ENCODE measurements at places on chromosomes 1 and 21.

DNA sequence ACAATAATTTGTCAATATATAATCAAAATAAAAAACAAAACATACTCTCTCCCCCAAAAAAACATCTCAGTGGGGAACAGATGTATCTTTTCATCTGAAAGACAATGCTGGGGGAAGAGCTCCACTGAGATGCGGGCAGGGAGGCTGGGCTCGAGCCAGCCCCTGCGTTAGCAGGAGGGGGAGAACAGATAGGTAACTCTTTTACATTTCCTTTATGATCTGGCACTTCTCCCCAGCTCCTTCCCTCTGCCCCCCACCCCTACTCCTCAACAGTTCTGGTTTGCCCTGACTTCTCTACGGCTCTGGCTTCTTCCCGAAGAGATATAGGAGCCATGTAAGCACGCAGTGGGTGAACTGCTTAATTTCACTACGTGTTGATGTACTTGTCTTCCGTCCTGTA lies 12.4 kb downstream of the LEPR start:
- no peak for DNase-seq

DNA sequence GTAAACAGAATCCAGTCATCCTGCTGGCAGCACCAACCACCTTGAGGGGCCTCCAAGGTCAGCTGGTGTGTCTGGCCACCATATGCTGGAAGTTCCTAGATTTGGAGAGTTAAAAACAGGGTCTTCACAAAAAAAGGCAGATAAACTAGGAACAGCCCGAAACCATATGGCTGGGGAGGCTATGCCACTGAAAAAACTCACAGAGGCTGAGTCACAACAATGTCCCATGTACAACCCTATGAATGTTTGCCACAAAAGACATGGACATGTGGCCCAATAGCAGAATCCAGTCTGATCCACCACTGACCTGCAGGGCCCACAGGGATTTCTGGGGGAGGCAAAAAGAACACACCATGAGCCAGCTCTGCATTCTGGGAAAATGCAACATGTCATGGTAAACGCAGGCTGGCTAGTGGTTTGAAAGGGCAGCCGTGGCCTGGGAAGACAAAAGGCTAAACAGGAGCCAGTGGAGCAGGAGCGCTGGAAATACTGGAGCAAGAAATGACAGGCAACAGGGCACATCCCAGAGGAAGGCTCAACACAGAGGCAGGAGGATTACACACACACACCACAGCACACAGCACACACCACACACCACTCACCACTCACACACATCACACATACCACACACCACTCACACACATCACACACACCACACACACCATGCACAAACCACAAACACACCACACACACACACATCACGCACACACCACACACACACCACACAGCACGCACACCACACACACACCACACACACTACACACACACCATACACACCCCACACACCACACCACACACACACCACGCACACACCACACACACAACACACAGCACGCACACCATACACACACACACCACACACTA lies 55.4 kb downstream of the HSF2BP start:
- peak; percentile 42 for DNase-seq

DNA sequence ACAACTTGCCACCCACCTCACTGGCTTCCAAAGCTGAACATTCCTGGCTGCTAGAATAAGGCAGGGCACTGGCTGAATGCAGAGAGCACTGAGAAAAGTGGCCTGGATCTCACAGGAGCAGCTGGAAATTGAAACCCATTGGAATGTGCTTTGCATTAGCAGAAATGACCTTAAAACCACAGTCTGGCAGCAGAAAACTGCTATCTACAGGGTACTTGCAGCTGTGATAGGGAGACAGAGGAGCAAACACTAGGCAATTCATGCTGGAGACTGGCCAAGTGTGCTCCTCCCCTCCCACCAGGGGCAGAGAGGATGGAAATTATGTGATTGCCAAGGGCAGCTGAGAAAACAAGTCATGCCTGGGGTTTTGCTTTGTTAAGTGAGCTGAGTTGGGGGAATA lies 47.2 kb downstream of the HSD3B1 start:
- peak; percentile 88 for DNase-seq

GRCh38 chr1:78003882-78004718 lies 639 bp upstream of the DNAJB4 start:
- peak; percentile 76 for DNase-seq

DNA sequence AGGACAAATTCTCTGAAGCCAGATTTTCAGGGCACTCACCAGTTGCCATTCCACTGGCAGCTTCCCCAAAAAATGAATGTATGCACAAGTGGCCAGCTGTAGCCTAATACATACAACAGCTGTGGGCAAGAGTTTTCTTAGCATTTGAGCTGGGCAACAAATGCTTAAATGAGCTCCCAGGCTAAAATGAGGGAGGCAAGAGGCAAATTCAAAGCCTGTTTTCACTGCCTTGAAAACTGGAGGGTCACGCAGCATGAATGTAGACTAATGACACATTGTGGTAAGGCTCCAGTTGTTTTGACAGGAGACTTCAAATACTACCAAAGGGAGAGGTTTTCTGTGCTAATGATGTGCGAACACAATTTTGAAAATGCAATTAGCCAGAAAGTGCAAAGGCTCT lies 88.2 kb downstream of the TIAM1 start:
- DNase-seq, result no peak

DNA sequence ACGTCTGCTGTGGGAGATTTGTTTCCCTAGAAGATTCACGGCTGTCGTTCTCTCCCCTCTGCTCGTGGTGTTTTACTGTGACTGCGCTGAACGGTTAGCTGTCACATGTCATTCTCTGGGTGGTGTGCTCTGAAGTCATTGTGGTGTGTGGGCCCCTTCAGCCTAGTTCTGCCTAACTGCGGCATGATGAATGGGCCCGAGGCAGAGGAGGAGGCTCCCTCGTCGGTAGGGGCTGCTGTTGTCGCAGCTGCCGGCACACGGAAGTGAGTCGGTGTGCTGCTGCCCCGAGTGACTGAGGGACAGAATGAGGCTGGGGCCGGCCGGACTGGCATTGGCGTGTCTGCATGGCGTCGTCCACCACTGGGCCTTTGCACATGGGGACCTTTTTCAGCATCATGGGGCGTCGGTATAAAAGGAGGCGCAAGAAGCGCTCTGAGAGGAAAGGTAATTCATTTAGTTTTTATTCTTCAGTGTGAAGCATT lies 77.9 kb downstream of the ADARB1 start:
- no peak for DNase-seq

DNA sequence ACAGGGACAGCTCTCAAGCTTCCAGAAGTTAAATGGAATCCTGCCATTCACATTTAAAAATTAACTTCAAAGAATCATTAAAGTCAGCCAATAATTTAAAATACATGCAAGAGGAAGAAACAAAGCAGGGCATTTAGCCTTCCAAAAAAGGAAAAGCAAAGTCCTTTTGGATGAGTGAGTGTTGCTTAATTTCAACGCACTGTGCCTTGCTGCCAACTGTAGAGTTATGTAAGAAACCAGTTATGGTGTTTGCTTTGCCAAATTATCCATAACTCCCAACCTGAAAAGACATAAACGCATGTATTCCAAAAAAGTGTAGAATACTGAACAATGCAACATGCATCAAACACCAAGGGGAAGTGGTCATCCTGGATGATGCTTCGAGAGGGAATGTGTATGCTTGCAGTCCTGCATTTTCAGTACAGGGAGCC lies 16.1 kb upstream of the KCNE1 start:
- peak; percentile 75 for DNase-seq

- no peak for DNase-seq
These were observed 552 bp downstream of the DLGAP3 start for GRCh38 chr1:34928699-34929496.

GRCh38 chr1:204853436-204853835 lies 17.2 kb upstream of the NFASC start:
- DNase-seq, result no peak

- no peak for DNase-seq
These were observed 41.9 kb downstream of the UCK2 start for GRCh38 chr1:165869343-165869742.

- no peak for DNase-seq
These were observed 409.9 kb upstream of the C1orf87 start for GRCh38 chr1:60483509-60483908.

DNA sequence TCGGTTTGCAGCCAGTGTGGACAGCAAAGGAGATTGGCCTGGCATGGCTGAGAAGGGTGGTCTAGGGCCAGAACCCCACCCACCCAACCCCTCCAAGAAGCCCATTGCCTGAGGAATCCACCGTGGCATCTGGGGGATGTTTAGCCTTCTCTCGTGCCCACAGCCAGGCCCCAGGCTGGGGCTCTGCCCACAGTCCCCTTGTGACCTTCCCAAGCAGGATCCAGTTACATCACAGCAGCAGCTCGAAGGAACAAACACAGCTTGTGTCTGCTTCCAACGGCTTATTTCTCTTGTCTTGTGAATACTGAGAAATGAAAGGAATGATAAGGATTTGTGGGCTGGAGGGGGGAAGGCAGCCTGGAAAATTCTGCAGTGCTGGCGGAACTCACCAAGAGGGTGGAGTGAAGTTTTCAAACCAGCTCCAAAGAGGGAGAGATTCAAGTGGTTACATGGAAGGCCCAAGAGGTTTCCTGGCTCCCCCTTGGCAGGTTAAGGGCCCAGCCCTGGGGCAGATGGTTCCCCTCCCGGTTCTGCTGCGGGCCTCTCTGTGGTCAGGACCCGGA lies 61.6 kb downstream of the DHRS3 start:
- DNase-seq, result peak; percentile 96

- DNase-seq, result peak; percentile 53
These were observed 341.3 kb downstream of the USP25 start for GRCh38 chr21:16071092-16071491.

GRCh38 chr1:236639686-236640085 lies 35.4 kb upstream of the HEATR1 start:
- DNase-seq, result no peak

GRCh38 chr1:53590531-53591515 lies 131.6 kb downstream of the DMRTB1 start:
- peak; percentile 64 for DNase-seq

- no peak for DNase-seq
These were observed 120.1 kb upstream of the TNR start for GRCh38 chr1:175863299-175864050.

- DNase-seq, result no peak
These were observed 96.5 kb downstream of the KCNN3 start for GRCh38 chr1:154773551-154773950.

DNA sequence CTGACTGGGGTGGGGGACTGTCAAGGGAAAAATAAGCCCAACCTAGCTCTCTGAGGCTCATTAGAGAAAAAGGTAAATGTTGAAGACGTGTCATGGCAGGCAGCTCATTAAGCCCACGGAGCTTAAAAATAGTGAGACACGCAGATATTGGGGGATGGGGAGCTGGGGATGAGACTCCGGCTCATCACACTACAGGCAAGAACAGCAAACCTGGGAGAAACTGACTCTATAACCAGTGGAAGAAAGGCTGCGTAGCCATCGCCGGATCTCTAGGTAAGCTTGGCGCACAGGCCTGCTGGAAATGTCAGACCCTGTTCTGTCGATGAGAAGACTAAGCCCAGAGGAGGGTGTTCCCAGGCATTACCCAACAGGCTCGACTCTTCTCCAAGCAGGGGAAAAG lies 78.0 kb downstream of the SYT2 start:
- DNase-seq, result no peak

DNA sequence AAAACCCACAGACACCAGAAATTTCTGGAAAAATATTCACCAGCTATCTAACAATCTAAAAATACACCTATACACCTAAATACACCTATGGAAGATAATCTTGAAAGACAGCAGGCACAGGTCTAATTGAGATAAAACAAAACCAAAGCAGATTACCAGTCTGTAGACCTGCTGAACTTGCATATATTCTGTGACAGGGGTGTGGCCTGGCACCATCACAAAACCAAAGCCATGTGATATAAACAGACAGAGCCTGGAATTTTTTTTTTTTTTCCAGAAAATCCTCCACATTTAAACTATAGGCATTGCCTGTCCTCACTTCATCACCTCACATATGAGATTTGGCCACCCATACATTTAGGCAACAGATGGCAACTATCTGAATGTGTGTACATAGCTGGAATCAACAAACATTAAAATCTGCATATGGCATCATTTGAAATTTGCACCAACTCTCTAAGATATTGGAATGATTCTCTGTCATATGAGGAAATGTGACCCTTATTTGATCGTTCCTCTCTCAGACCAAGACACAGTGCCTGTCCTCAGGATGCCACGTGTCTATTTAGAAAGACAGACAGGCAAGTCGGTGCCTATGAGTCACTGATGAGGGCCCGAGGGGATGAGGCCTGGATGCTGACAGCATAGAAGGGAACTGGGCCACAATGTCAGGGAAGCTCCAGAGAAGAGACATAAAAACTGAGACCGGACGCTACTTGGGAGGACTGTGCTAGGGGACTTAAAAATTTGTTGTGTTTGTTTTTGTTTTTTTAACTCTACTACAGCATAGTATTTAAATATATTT lies 32.6 kb downstream of the NMNAT2 start:
- DNase-seq, result no peak

DNA sequence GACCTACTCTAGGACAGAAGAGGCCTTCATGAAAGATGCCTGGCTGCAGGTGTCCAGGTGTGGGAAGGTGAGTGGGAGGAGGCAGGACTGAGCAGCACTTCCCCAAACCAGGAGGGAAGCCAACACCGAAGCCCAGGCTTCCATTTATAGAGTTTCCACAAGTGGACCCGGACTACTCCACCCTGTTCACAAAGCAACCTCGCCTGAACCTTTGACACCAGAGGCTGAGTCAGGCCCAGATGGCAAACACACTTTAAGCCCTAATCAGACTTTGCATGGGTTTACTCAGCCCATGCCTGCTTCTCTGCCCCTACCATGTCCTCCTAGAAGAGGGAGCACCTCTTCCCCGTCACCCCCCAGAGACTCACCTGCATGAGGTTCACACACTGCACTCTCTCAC lies 14.0 kb downstream of the PRR9 start:
- DNase-seq, result no peak

DNA sequence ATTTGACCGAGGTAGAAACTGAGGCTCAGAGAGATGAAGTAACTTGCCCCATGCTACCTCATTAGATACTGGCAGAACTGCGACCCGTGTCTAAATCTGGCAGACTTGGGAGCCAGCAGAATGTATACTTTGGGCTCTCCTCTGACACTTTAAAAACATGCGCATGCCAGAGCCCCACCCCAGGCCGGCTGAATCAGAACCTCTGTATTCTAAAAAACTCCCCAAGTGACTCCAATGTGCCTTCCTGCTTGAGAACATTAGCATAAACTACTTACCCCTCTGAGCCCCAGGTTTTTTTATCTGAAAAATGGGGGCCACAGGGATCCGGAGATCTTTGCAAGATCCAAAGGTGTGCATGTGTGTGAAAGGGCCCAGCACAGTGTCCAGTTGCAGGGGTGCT lies 344.7 kb upstream of the USP24 start:
- peak; percentile 47 for DNase-seq

DNA sequence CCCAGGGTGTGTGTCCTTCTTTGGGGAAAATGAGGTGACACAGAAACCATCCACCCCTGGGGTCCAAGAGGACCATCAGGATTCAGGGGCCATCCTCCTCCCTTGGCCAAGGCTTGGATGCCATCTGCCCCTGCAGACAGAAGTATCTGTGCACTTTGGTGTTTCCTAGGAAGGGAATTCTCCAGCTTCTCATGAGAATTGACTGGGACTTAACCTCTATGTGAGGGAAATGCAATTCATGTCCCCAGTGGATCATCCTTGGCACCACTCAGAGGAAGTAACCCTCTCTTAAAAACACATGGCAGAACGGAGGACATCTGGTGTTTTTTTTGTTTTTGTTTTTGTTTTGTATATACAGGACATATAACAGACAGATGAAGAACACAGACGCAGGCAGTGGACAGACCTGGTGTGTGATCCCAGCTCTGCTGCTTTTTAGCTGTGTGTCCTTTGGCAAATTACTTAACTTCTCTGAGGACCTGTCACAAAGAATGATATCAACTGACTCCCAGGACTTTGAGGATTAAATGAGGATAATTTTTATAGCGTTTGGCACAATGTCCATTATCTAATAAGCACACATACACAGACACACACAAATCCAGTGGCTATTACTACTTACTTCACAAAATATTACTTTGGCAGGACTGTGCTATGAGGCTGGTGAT lies 3.8 kb downstream of the TNN start:
- no peak for DNase-seq
